Coronary artery (tissue), 2 donors: ENCODE measurements at places on chromosomes 13 and 19.

GRCh38 chr13:99264051-99264450 lies 5.9 kb upstream of the GPR18 start:
- DNase-seq: no peak

GRCh38 chr13:113639616-113640262 lies 18.3 kb downstream of the ATP4B start:
- peak; percentile 55 for DNase-seq

DNA sequence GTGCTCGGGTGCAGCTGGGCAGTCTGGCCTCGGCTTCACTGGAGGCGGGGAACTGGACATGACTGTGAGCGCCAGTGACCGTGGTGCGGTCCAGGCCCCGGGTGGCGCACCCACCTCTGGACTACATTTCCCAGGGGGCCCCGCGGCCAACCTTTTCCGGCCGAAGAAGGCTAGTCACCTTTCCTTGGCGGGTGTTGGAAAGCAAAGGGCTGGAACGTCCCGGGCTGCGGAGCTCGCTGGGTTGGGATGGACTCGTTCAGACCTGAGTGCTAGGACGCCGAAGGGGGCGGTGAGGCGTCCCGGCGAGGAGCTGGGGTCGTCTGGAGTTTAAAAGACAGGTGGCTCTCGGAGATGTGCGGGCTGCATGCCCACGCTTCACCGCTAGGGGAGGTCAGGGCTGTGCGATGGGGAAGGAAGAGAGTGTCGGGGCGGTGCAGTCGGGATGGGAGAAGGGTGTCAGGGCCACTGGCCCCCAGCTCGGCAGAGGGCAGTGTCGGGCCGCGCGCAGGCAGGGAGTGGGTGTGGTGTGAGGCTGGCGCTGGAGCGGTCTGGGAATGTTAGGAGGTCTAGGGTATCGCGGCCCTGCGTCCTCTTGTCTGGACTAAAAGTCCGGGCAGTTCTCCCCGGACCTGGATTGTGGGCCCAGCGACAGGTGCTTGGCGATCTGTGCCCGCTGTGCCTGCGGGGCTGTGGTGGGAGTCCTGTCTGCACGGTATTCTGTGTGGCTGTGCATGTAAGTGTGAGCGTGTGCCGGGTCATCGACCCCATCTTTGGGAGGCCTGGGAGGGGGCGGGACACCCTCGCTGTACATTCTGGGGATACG lies 57.1 kb downstream of the ZNF568 start:
- DNase-seq: peak; percentile 85

- no peak for DNase-seq
Observed at GRCh38 chr19:29521291-29522075, 4.3 kb upstream of the VSTM2B start.

GRCh38 chr13:29451976-29452375 lies 143.5 kb downstream of the SLC7A1 start:
- no peak for DNase-seq

- DNase-seq: no peak
Observed at GRCh38 chr19:5030822-5031221, 61.9 kb downstream of the KDM4B start.

- no peak for DNase-seq
Observed at GRCh38 chr19:48630296-48631063, 6.7 kb downstream of the DBP start.

- DNase-seq: no peak
Observed at GRCh38 chr19:57280962-57281400, 696 bp downstream of the ZNF460 start.

GRCh38 chr19:43812688-43813087 lies 10.4 kb upstream of the LYPD5 start:
- no peak for DNase-seq

GRCh38 chr19:19445911-19446361 lies 40.5 kb downstream of the GATAD2A start:
- no peak for DNase-seq

DNA sequence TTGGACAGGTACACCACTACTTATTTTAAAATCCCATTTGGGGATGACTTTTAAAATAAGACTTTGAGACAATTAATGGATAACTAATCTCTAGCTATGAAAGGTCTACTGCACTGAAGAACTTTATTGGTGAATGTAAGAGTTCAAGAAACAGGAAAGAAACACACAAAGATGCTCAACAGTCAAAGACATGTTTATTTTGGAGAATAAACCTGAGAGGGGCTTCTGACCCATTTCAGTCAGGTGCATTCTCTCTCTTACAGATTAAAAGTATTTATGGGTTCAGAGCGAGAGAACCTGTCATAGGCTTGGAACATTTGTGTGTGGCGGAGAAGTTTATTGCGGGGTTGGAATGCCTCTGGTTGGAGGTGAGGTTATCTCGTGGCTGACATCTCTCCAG lies 94.3 kb upstream of the USP29 start:
- no peak for DNase-seq

DNA sequence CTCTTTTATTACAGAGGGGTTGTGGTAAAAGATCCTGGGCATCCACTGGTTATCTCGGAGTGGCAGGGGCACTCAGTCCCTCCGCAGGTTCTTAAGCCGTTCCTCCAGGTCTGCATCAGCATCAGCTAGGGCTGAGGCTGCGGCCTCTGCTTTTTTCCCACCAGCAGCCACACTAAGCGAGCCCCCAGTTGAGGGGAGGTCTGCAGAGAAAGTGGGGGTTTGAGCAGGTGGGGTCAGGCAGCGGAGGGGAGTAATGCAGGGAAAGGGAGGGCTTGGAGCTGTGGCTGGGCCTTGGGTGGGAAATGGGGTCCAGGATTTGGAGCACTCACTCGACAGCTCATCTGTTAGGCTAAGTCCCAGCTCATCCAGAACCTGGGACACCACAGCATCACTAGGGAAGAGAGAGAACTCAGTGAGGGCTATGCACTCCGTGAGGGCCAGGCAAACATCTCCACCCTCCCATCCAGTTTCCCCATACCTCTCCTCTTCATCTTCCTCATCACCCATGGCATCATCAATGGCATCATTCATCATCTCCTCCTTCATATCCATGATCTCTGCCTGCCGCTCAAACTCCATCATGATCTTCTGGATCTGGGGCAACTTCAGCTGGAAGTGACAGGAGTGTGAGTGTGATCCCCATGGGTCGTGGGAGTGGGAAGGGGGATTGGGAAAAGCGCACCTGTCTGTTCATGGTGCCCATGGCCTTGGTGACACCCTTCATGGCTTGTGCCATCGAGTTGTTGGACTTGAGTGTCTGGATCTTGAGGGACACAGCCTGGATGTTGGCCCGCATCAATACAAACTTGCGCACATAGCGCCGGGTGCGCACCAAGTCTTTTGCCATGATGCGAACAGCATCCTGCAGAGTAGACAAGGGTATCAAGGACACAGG lies 3.1 kb downstream of the CHMP2A start:
- DNase-seq: no peak

DNA sequence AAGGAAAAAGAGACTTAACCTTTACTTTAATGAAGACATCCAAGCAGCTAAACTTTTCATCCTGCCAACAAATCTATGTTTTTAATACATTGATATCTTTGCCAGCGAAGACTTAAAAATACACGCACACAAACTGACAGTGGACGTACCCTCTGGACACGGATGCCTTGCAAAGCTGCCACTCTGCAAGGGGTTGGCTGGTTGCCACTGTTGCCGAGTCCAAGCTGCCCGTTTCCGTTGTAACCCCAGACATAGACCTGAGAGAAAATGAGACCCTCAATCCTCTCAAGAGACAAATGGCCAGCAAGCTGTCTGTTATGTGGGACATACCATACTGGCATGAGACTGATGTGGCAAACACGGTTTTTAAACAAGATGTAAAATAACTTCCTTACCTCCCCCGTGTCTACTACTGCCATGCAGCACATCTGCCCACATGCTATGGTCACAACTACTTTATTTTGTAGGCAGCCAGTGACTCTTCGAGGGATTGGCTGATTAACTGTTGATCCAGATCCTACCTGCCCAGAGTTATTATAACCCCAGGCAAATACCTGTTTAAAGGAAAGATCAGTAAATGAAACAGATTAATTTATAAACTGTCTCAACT lies 21.2 kb downstream of the RCBTB2 start:
- no peak for DNase-seq

- DNase-seq: no peak
Observed at GRCh38 chr13:40446365-40446764, 220.1 kb downstream of the FOXO1 start.

- no peak for DNase-seq
Observed at GRCh38 chr13:32791545-32792172, 205.4 kb downstream of the PDS5B start.

DNA sequence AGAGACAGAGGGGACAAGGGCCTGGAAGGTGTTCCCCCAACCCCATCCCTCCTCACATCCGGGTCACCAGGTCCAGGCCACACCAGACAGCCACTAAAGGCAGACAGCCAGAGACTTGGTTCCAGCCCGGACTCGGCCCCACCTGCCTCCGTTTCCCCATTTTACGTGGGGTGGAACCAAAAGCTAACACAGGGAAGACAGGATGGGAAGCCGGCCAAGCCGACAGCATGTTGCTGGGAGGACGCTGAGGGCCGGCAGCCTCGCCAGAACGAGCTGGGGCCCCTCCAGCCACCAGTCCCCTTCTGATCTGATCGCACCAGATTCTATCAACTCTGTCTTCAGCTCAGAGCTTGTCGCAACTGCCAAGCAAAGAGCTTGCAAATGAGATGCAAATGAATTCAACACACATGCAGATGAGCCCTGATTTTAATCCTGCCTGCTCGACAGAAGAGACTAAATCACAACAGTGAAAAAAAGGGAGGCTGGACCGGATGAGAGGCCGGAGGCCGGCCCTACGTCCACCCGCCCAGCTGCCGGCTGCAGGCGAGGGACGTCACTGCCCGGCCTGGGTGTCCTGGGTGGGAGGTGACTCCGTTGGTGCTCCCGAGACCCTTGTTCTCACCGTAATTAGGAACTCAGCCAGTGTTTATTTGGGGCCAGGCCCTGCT lies 17.5 kb upstream of the SHC2 start:
- DNase-seq: no peak

- DNase-seq: no peak
Observed at GRCh38 chr13:71087006-71087405, 780.0 kb downstream of the DACH1 start.

DNA sequence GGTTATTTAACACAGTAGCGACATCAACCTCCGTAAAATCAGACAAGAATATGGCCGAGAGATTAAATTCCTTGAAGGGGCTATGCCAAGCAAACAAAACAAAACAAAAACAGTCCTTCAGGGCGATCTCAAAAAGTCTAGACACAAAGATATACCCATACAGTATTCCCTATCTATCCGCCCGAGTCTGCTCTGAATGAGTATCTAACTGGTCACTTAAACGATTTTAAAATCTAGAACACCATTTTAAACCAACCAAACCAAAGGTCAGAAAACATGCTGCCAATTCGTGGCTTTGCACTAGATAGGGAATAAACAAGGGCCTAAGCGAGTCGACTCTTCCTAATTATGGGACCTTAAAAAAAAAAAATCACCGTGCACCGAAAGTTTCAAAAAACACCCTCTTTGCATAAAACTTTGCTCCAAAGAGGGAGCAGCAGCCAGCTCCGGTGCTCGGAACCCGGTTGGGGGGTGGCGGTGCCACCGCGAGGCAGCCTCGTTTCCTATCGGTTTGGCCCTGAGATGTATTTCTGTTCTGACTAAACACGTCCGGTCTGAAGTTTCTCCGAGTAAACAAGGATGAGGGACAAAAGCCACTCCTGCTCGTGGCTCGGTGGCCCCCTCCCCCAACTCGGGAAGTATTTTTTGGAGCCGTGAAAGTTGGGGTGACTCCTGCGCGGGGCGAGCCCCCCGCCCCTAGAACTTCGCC lies 1.8 kb downstream of the HMGB1 start:
- peak; percentile 80 for DNase-seq

DNA sequence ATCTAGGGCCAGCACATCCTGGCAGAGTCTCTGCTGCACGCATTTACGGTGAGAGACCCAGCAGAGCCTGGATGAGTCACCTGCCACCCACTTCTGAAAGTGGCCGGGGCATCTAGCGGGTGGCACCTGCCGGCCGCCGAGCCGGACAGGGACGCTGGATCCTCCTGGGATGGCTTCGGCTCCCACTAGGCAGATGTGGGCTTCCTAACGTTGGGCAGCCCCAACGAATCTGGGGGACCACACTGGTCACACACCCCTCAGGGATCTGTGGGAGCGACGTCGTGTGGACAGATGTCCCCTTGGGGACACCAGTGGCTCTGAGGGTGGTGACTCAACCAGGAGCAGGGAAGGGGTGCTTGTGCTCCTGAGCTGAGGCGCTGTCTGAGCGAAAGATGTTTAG lies 32.2 kb downstream of the TMEM255B start:
- DNase-seq: no peak

- DNase-seq: no peak
Observed at GRCh38 chr13:102862624-102863210, 16.9 kb downstream of the ERCC5 start.

DNA sequence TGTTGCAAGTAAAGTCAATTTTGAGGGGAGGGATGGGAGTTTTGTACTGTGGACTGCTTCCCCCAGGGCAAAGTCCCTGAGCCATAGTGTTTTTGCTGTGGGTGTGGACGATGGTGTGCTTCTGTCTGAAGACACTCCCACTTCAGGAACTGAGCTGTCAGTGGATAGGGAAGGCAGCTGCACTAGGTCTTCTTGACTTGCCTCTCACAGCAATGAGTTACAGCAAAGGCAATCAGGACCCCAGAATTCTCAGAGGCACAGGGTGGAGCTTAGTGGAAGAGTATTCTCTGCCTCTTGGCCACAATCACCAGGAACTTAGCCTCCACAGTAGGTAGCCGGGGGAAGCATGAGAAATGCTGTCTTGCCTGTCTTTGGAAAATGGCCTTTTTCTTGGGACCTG lies 1416.6 kb upstream of the MIR17HG start:
- no peak for DNase-seq

DNA sequence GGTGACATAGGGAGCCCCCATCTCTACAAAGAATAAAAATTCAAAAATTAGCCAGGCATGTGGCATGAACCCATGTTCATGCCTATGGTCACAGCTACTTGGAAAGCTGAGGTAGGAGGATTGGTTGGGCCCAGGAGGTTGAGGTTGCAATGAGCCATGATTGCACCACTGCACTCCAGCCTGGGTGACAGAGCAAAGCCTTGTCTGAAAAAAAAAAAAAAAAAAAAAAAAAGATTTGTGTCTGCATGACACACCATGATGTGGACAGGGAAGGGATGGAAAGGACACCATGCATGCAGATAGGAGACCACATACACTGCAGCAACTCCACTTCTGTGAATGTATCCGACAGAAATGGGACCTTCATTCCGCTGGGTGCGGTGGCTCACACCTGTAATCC lies 34.0 kb upstream of the HOMER3 start:
- no peak for DNase-seq

DNA sequence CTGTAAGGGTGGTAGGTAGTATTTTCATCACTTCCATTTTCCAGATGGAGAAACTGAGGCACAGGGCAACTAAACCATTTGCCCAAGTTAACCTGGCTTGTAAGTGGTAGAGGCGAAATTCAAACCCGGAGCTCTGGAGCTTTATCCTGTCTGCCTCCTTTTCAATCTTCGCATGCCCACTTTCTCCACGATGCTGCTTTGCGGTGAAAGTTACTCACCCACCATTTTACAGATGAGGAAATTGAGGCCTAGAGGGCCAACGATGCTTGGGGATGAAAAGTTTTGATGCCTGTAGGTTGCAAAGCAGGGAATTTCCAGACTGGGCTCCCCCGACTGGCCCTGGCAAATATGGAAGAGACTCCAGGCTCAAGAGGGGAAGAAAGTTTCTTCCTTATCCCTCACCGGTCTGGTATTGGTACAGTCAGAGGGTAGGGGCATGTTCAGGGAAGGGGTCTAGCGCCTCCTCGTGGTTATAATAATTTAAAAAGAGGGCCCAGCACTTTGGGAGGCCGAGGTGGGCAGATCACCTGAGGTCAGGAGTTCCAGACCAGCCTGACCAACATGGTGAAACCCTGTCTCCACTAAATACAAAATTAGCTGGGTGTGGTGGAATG lies 1.9 kb upstream of the SH2D3A start:
- DNase-seq: no peak
